Skin of body (tissue), 3 donors: ENCODE measurements at places on chromosomes 7 and 10. TPM values are rescaled to one million over a fixed set of nuclear protein-coding genes. Genes with fewer than 3 reads are reported as not detected.

DNA sequence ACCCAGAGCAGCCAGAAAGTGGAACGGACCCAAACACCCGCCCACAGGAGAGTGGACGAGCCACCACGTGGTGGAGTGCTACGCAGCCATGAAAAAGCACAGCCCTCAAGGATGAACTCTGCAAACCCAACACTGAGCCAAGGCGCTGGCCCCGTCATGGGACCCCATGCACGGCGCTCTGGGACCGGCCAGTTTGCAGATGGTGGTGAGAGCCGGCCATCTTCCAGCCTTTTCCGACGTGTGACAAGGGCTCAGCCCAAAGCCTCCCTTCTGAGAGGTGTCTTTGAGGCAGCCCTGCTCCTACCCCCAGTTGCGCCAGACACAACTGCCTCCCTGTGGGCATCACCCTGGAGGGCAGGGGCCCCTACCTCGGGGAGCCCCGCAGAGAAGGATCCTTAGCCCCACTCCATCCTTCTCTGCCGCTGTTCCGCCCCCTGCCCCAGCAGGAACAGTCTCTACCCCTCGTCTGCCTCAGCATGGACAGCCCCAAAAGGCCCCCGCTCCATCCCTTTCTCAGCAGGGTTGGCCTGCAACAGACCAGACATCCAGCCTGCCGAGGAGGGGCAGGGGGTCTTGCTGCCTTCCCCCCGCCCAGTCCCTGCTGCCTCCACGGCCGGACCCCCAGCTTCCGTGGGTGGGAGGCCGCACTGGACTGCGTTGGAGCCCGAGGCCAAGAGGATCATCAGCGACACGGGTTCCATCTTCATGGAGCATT, 75.7 kb downstream of the MICALL2 start:
- DNase-seq: no peak

DNA sequence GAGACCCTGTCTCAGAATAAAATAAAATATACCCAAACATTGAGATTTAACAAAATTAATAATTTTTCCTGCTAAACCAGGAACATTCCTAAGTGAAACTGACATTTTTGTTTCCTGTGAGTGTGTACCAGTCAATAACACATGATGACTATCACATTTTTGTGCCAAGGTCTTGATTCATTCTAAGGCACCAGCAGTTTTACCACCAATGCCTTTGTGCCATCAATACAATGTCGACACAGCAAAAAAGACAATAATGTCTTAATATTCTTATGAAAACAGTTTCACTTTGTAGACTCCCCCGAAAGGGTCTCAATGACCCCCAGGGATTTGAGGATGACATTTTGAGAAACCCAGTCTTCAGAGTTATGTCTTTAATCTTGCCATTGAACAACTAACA, 7.2 kb upstream of the CADPS2 start:
- DNase-seq: peak; percentile 3

DNA sequence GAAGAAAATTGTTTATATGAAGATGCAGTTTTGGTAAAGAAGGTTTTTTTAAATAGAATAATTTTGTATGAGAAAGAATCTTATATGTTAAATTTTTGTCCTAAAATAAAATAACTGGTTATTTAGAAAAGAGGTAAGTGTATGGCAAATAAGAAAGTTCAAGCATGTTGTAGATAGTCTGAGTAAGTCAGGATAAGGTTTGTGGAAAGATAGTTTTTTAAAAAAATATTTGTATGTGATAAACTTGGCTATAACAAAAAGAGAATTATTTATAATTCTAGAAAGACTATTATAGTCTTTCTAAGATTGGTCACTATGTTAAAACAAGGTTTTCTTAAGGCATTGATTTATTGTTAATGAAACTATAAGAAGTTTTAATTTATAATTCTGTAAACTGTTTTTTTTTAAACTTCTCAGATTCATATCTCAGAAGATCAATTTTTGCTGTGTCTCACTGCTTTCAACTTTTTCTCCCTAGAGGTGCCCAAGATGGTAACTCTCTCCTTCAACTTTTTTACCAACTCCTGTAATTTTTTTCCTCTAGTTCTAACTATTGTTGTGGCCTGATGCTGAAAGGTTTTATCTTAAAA, 698.6 kb downstream of the CCSER2 start:
- no peak for DNase-seq

DNA sequence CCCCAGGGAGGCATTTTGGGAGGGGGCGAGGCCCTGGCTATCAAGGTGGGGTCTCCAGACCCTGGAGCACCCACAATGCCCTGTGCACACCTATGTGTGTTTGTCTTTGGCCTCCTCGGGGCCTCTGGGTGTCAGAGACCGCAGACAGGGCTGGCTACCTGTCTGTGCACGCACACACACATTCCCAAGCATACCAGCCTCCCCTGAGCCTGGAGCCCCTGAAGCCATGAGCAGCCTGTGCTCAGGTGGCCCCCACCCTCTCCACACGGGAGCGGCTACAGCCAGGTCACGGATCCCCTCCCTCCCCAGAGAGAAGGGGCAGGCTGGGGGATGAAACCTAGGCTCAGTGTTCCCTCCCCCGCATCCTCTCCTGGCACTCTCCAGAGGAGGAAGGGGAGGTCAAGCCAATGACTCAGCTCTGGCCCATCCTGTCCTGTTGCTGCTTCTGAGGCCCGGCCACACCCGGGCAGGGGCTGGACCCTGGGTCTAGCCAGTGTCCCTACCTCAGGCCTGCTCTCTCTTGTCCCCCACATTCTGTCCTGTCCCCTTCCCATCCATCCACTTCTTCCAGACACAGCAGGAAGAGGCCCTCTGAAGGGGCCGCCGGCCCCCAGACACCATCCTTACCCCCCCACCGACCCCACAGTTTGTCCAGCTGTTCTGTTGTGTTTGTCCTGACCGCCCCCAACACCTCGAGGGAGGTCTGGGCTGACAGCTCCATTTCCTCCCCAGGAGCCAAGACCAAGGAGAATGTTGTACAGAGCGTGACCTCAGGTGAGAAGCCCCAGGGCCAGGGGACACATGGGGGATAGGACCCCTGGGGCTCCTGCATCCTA, 720 bp downstream of the SNCG start:
- no peak for DNase-seq

DNA sequence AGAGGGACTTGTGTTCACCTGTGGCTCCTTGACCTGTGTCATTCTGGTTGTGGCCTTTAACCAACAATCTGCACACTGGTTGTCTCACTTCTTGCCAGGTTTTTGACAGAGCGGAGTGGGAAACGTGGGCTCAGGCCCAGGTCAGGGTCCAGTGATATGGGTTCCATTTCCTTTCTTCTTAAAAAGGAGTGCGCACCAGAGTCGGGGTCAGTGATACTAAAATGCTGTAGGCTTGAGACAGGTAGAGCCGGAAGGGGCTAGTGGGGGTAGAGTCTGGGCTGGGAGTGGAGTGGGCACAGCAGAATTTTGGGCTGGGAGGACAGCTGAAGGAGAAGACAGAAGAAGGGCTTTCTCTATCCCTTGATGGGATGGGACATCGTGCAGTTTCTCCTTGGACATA, 61.2 kb downstream of the SH2D4B start:
- DNase-seq: no peak

- peak; percentile 11 for DNase-seq
These were observed 84.7 kb downstream of the CHST15 start for GRCh38 chr10:124008681-124009080.

GRCh38 chr10:29841724-29842649, 207.2 kb upstream of the SVIL start:
- peak; percentile 92 for DNase-seq

- DNase-seq: peak; percentile 22
These were observed 59.4 kb downstream of the ST7 start for GRCh38 chr7:117012696-117013095.

DNA sequence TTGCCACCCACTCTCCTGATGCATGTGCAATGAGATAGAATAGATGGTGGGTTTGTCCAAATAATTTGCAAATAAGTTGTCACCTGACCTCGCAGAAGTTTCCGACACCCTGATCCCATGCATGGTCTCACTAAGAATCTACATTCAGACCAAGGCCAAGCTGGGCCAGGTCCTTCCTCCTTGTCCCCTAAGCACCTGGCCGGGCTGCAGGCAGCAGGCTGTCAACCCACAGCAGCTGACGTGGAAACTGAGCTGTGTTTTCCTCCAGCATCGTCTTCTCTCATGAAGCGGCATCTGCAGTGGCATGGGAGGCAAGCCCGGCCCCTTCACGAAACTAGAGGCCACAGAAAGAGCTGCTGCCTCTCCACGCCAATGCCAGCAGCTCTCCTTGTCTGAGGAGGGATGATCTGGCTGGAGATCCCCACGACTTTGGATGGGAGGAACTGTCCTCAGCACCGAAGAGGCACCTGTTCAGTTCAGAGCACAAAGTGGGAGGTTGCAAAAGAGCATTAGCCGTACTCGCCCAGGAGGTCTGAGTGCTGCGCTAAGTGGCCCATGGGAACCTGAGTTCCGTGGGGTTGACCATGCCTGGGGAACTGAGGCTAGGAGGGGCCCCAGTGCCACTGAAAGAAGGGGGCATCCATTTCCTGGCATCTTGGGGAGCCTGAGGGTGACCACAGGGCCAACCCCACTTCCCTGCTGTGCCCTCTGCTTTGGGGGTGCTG, 110.5 kb upstream of the INSIG1 start:
- DNase-seq: no peak

GRCh38 chr7:21671859-21672258, 129.0 kb downstream of the DNAH11 start:
- DNase-seq: no peak

DNA sequence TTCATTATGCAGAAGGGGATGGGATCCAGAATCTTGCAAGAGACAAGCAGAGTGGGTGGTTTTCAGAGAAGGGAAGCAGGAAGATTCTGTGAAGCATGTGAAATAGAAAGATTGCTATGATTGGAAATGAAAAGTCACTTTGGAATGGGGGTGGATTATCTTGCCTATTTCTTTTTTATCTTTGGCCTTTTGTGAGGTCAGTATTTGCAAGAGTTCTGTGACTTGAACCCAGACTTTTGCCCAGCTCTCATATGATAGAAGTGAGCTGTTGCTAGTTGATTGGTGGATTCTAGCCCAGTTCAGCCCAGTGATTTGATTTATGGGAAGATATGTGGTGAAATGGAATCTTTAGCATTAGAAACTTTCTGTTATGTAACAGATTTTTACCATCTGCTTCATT, 17.1 kb downstream of the ENTPD7 start:
- no peak for DNase-seq

DNA sequence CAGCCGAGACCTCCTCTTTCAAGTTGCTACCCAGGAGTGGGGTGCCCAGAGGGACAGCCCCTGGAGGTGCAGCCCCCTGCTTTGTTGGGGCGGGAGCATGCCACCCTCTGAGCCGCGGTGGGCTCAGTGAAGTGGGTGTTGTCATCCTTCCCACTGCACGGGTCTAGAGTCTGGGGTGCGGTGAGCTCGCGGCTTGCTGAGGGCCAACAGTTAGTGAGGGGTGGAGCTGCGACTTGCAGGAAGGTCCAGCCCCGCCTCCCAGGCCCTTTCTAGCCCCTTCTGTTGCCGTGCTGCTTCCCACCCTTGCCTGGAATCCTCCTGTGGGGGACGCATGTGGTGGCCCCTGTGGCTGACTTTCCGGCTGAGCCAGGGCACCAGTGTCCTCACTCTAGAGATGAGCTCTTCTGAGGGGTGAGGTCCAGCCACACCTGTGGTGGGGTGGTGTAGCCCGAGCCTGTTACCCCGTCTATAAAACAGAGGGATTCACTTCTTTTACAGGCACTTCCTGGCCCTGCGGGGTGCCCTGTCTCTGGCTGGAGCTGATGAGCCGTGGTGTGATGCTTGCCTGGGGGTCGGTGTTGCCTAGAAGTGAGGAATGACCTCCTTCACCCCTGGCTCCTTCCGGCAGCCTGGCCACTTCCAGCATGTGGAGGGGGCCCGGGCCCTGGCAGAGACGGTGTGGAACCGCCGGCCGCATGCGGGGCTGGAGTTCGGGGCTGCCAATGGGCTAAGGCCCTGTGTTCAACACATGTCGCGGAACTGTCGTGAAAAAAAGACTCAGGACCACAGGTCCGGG, 127.9 kb downstream of the FAM53B start:
- no peak for DNase-seq

GRCh38 chr7:122884186-122884585, 2.1 kb downstream of the CADPS2 start:
- no peak for DNase-seq

DNA sequence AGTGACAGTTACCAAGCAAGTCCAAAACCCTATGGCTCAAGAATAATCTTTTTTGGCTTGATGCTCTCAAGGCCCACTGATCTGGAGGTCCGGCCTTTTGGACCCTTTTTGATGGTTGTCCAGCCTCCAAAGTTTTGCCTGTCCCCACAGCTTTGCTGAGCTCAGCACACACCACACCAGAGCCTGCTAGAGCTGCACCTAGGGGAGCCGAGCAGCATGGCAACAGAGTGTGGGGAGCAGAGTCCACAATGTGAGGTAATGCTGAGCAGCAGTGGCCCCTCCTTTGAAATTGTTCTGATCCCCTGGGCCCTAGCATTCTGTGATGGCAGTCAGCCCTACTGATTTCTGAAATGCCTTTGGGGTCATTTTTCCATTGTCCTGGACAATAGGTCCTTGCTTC, 9.3 kb downstream of the GIMAP7 start:
- DNase-seq: no peak

DNA sequence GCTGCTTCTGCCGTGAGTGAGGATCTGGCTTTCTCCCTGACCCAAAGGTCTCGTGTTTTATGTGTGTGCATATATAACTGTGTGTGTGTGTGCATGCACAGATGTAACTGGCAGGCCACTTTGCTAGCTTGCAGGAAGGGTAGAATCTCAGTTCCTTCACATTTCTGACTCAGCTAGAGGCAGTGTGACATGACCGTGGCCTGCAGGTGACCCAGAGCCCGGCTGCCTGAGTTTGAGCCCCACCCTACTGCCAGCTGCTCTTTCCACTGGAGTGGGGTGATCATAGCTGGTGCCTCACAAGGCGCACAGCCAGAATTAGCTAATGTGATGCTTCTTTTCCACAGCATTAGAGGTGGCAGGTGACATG, 9.3 kb upstream of the MYL7 start:
- no peak for DNase-seq

GRCh38 chr7:45573661-45574415, at the start of gene ADCY1:
ADCY1 (plus strand) TSS chr7:45574368; CDS start chr7:45574544, 176 bp downstream.
- DNase-seq: no peak

DNA sequence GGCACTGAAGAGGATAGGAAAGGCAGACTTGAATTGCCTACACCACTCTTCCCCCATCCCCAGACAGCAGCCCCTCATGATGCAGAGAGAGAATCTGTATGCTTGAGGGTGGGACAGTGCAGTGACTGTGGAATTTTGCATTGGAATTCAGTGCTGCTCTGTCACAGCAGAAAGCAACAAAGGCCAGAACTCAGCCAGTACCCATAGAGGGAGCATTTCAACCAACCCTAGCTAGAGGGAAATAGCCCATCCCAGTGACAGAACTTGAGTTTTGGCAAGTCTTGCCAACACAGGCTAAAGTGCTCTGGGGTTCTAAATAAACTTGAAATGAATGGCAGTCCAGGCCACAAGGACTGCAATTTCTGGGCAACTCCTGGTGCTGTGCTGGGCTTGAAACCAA, 80.4 kb downstream of the TES start:
- no peak for DNase-seq

GRCh38 chr7:30181736-30182522, 47.1 kb downstream of the MTURN start:
- DNase-seq: no peak

The NACAD gene
- total RNA-seq: 1.4 TPM

The PRF1 gene
- total RNA-seq: 0.79 TPM

The OR9A2 gene
- 0.20 TPM for total RNA-seq

The ANAPC16 gene
- 54.7 TPM for total RNA-seq

The CRTAC1 gene
- 3.2 TPM for total RNA-seq

The COL26A1 gene
- 3.5 TPM for total RNA-seq

The TAS2R41 gene
- total RNA-seq: not detected
